ENCODE measurements at places on chromosomes 1 and 21.

DNA sequence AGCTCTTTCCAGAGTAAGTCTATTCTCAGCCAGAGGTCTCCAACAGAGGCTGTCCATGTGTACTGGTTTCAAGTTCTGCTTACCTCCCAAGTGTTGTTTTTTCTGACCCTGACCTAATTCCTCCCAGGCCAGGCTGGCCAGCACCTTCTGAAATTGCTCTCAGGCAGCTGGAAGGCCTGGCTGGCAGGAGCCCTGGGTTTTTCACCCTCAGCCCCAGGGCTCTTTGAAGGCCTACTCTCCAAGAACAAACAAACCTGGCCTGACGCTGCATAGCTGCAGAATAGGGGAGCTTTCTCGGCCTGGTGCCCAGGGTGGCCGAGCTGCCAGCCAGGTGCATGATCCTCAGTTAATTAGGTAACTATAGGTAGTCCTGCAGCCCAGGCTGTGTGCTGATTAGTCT is 147.5 kb downstream of the CACNA1E start:
- no peak for DNase-seq

DNA sequence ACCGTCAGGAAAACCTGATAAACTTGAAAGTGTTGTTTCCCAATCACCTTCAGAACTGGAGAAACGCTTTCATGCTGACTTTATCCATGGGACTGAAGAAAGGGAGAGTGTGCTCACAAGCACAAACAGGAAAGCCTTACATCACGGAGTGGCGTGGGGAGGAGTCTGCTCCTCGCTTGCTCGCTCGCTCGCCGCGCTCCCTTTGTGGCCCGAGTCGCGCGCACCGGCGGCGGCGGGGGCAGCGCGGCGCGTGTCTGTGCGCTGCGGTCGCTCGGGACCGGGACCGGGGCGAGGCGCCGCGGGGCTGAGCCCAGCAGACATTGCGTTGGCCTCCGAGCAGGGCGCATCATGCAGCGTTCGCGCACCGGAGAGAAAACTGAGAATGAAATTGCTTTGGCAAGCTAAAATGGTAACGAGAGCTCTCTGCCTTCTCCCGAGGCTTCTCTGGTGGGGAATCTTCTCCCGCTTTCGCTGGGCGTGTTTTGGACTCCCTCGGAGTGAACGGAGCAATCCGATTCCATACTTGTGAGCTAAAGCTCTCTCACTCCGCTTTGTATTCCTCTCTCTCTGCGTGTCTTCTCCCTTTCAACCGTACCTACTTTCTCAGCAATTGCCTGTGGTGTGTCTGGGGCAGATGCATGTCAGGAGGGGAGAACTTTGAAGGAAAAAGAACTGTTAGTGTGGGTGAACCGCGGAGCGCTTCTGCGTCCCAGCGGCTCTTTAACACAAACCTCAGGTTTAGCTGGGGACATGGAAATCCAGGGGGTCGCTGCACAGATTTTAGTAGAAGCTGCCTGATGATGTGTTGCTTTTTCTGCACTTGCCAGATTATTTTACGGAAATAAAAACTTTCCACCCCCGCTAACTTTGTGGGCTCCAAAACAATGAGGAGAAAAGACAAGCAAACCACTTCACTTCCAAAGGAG is at the start of gene RGL1:
Gene RGL1 (plus strand): TSS at position 205 of the 926 bp plus-strand sequence. CDS start 178 bp downstream, at position 383.
- DNase-seq, result no peak

DNA sequence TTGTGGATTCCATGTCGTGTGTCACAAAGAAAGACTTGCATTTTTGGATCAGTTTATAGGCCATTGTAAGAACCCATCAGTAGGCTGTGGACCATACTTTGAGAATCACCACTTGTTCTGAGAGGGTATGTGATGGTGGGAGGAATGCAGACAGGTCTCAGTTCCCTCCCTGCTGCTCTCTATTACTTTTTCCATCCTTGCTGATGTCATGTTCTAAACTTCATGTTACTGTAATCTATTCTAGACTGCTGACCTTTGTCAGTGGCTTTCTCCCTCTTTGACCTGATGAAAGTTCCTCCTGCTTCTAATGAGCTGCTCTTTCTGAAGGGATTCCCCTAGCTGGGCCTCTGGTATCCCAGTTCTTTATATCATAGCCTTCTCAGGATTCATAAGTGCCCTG is 46.1 kb downstream of the ST3GAL3 start:
- DNase-seq, result no peak

DNA sequence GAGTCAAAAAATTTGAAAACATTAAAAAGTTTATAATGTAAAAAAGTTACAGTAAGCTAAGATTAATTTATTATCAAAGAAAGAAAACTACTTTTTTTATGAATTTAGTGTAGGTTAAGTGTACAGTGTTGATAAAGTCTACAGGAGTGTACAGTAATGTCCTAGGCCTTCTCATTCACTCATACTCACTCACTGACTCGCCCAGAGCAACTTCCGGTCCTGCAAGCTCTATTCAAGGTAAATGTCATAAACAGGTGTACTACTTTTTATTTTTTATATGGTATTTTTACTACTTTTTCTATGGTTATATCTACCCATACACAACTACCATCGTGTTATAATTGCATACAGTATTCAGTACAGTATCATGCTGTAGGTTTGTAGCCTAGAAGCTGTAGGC is 49.6 kb downstream of the TBX19 start:
- DNase-seq, result no peak

DNA sequence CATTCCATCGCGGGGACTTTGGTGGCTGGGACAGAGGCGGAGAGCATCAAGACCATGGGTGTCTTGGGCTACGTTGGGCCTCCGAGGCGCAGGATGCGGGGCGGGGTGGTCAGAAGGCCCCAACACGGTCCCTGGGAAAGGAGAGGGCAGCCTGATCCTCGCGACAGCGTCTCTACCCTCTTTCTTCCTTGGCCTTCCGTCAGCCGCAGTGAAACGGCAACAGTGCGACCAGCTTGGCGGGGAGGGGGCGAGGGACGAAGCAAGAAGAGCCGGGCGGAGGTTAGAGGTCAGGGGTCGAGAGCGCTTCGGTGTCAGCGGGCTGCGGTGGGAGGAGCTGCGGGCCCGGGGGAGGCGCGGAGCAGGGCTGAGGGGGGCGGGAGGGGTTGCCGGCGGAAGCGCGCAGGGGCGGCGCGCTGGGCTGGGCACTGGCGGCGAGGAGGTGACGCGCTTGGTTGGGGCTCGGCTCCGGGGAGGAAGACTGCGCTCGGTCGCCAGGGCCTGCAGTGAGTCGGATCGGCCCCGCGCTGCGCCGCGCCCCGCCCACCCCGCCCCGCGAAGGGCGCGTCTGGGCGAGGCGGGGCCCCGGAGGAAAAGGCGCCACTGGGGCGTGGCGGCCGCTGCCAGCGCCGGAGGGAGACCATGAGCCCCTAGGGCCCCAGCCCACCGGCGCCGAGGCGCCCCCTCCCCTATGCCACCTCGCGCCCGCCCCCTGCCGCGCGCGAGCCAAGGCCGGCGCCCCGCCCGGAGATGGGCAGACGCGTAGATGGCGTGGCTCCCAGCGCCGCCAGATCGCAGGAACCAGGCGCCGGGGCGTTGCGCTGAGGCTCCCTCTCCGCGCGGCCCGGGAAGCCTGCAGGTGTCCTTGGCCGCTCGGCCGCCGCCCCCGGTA is at the start of gene KCNC4:
Gene KCNC4 (plus strand): TSS at position 600 of the 889 bp plus-strand sequence. CDS start 1,186 bp downstream, outside the sequence.
- DNase-seq, result peak; percentile 90

DNA sequence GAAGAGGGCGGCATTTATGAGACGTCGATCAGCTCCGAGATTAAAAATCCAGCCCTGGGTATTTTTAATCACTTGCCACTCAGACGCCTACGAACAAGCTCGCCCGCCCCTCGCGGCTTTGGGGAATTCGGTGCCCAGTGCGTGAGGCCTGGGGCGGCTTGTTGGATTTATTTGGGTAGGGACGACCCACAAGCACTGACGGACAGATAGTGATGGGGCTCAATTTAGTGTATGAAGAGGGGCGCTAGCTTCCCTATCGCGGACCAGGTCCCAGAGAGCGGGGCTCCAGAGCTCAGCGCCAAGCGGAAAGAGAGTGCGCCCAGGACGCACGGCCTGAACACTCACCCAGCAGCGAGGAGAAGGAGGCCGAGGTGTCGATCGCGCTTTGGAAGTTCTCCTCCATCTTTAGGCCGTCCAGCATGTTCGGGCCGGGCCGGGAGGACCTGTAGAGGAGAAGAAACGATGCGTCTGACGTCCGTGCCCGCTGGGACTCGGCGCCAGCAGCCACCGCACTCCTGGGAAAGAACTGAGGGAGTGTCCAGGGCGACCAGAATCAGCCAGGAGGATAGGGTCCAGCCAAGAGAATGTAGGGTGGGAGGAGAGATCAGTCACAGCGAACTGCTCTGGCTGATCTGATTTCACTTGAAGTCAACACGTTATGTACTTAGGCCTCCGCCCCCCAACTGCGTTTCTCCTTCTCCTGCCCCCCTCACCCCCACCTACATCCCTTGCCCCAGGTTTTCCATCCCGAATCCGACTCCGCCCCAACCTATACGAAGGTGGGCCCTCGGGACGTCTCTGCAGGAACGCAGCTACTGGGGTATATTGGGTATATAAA is 1.2 kb downstream of the LMX1A start:
- DNase-seq, result no peak

DNA sequence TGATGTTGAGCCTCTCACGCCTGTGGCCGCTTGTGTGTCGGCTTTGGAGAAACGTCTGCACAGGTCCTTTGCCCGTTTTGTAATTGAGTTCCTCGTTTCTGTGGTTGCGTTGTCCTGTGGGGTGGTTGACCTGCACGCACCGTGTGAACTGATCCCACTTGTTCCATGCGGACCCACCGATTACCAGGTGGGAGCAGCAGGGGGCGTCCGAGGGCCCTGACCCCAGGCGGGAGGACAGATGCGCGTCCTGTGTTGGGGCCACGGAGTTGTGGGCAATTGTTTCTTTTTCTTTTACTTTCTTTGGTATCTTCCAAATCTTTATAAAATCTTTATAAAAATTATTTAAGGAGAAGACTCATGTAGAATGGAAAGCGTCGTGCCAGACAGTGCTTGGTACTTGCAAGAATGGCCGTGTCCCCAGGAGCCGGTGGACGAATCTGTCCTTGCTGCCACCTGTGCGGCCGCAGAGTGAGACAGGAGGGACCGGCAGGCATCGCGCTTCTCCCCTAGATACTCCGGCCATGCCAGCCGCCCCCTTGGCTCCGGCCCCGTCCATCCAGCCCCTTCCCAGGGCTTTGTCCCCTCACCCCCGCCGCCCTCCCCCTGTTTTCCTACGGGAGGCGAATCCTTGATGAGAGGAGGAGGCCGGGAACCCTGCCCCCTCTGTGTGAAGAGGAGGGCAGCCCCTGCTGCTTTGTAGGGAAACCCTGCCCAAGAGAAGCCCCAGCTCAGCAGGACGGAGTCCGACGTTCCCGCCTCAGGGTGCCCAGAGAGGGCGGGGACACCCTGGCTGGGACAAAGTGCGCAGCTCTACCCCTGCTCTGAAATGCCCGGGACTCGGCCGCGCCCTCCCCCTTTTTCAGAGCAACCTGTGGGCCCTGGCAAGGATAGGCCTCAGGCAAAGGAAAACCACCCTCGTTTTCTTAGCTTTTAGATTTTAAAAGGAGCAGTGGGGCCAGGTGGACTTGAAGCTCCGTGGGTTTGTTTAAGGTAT is 41.7 kb downstream of the PRKCZ start:
- no peak for DNase-seq

- no peak for DNase-seq
Measured at GRCh38 chr1:175118375-175119367, 51.0 kb downstream of the TNN start.

GRCh38 chr1:29210278-29211085 is 20.3 kb downstream of the MECR start:
- no peak for DNase-seq

GRCh38 chr1:3923378-3924185 is 23.5 kb upstream of the C1orf174 start:
- no peak for DNase-seq

DNA sequence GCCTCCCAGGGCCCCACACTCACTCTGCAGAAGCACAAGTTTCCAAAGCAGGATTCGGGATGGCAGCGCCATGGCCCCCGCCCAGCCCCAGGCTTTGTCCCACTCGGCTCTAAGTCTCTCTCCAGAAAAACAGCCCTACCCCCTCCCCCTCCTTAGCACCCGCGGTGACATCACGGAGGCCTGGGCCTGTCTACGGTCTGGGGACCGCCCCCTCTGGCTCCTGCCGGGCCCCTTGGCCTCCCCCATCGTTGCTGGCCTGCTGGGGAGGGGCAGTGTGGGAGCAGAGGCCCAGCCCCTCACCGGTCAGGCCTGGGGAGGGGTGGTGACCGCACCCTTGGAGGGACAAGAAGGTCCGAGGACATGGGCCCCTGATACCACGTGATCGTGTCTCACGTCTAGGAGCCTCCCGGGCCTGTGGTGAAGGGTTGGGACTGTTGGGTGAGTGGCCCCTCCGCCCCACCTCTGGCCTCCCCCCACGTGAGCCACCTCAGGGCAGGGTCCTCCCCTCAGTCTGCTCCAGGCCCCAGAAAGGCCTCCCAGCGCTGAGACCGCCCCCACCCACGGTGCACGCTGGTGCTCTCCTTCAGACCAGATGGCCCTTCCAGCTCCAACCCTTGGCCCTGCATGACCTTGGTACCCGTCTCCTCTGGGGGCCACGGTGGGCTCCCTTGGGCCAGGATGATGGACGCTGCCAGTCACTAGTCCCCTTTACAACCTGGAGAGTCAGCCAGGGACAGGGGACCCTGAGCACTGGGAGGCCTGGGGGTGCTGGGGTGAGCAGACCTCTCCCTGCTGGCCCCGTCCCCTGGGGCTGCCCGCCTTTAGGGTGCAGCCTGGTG is at the start of gene MXRA8:
Gene MXRA8 (minus strand): TSS at position 123 of the 839 bp plus-strand sequence. CDS start 51 bp downstream, at position 72.
- DNase-seq, result no peak

- no peak for DNase-seq
Measured at GRCh38 chr1:228975238-228975907, 240.1 kb downstream of the RHOU start.

DNA sequence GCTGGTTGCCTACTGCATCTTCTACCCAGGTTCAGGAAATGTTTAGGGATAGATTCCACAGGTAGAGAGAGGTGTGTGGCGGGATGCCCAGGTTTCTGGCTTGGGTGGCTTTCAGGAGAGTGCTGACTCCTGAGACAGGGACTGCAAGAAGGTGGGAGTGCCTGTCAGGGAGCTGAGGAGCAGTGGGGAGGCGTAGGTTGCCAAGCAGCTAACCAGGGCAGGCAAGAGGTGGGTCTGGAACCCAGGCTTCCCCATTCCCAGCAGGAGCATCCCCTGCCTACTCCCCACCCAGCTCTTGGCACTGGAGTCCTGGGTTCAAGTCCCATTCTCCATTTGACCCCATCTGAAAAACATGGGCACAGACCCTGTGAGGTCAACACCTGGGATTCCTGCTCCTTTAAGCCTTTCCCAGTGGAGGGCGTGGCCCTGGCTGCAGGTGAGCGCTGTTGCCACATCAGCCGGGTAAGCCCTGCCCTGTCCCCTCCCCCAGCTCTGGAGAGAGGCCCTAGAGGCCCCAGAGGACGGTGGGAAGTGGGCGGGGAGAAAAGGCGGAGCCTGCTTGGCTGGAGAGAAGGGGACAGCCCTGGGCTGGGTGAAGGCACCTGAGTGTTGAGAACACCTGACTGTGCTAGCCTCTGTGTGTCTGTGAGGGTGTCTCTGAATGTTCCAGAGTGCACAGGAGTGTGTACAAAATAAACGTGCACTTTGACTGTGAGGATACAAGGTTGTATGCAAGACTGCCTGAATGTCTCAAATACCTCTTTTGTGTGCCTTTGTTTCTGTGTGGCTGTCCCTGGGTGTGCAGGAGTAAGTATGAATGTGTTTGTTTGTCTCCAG is 14.0 kb upstream of the SYNC start:
- DNase-seq, result no peak

GRCh38 chr1:14136152-14136763 is 436.3 kb downstream of the PRDM2 start:
- DNase-seq, result no peak

- peak; percentile 32 for DNase-seq
Measured at GRCh38 chr1:44031252-44032169, at the start of gene SLC6A9. Gene SLC6A9, minus strand, starts transcription at chr1:44031462. Its CDS starts 7,185 bp downstream, at chr1:44024277.
